Activated CD4-positive, alpha-beta T cell treated with anti-CD3 and anti-CD28 coated beads, Interleukin-2, amount 10 ng/mL, durations not matched to agents 24 days and 14 days (primary cell): ENCODE measurements at places on chromosomes 11 and 22.

DNA sequence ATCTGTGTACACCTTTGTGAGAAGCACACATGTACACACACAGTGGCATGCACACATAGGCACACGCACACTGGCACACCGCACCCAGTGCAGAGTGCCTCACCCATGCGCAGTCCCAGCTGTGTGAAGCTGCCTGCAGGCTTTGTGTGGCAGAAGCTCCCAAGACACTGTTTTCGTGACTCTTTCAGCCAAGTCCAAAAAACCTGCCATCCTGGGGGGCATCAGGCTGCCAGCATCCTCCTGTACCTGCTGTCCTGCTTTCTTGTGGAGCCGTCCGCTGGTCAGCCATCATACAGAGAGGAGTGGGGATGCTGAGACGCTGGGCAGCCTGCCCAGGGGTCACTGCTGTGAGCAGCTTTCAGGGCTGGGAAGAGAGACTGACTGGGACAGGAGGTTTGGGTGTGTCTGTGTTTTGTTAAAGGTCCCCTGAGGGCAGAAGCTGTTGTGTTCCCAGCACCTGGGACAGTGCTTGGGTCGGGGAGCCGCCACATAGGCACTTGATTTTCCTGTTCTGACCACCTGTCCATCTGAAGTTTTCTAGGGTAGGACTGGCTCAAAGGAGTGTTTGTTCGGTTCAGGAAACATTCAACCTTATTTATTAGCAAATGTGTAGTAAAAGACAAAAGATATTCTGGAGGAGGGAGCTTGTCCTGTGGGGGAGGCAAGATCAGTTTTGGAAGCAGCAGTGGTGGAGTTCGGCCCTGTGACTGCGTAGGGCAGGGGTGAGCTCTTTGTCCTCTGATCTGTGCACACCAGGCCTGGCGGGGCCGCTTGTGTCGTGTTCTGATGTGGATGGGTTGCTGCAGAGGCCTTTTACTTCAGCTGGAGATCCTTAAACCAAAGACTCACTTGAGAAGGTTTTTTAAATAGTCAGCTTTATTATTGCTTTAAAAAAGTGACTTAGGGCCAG, 29.7 kb downstream of the AP2A2 start:
- DNase-seq: no peak

DNA sequence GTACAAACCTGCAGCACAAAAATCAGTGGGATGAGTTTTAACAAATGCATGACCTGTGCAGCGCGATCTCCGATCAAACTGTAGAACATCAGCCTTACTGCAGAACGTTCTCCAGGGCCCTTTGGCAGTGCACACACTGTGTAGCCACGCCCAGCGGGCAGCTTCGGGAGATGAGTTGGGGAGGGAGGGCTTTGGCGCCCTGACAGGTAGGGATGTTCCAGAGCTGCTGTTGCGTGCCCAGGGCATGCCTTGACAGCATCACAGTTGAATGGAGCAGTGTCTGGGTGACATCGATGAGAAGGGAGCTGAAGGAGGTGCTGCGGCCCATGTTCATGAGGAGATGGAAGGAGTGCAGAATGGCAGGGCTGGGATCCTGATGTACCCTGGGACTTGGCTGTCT, 80.2 kb downstream of the TBC1D22A start:
- DNase-seq: no peak

DNA sequence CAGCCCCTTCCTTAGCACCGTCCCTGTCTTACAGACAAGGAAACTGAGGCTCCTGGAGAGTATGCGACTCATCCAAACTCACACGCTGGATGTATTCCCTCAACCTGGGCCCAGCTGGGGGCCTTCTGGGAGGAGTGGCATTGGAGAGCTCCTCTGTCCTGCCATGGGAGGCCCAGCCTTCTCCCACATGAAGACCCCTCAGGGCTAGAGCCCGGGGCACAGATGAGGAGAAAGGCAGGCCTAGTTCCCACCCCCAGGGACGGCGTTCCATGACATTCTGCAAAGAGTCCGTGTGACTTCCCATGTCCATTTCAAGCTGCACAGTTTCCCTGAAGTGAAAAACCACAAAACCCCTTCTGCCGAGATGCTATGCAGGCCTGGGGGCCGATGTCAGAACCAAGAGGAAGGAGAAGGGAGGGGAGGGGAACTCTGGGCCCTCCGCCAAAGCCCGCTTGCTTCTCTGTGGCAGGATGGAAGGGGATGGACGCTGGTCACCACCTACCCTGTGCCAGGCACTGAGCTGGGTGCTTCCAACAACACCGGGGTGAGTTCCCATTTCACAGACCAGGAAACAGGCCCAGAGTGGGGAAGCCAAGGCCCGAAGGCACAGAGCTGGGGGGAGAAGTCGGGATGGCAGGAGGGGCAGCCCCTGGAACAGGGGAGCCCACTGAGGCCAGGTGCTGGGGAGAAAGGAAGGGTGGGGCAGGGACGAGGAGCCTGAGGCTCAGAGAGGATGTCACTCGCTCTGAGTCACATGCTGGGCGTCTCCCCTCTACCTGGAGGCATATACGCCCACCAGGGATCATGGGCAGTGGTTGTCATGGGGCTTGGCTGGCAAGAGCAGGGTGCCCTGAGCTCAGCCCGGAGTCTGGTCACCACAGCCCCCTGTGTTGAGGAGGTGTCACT, 15.7 kb downstream of the RAC2 start:
- DNase-seq: peak; percentile 82

DNA sequence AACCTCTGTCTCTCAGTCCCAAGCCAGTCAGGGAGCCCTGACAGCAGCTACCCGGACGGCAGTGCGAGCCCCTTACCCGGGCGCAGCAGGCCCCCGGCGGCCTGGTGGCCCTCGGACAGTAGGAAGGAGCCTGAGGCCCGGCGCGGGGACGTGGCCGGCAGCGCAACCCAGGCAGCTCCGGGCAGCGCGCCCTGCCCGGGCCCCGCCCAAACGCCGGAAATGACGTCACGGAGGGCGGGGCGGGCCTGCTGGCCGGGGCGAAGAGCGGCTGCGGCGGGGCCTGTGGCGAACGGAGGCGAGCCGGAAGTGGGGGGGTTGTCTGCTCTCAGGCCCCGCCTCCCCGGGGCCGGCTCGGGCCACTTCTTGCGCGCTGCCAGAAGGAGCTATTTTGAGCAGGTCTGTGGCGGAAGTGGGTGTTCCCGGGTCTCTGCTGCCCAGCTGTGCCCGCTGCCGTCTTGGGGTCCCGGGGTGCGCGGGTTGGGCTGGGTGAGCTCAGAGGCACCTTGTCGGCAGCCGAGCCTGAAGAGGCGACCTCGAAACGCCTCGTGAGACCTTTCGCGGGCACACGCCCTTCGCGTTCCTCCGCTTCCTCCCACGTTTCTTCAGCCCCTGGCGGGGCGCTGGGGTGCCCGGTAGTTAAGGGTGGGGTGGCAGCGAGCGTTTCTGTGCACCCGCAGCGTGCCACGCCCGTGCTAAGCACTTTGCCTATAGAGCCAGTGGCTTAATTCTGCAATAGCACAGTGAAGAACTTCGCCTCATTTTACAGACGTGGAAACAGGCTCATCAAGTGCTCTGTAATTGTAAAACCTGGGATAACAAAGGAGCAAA, at the start of gene C11orf24:
C11orf24 (minus strand) TSS at position 193 of the 828 bp plus-strand sequence. CDS start 8,206 bp downstream, outside the sequence.
- DNase-seq: peak; percentile 98

GRCh38 chr22:49724030-49724892, 103.4 kb downstream of the BRD1 start:
- DNase-seq: peak; percentile 73

DNA sequence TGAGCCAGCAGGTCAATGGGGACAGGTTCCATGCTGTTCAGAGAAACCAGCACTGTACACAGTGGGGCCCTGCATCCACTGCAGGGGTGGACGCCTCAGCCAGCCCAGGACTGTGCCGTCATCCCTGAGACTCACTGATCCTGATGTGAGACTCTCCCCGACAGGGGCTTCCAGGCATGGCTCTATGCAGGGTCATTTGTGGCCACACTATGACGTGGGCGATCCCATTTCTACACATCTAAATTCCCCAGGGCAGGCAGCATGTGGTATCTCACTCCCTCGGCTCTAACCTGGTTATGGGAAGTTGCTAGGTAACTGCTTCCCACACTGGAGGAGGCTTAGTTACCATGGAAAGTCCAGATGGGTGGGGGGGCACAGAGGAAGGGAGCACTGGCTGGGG, 14.2 kb upstream of the FAM83F start:
- DNase-seq: no peak
